Neural crest cell (in vitro differentiated cells): ENCODE measurements at places on chromosomes 11 and 22. TPM values are rescaled to one million over a fixed set of nuclear protein-coding genes. Genes with fewer than 3 reads are reported as not detected.

- no peak for DNase-seq
Observed at GRCh38 chr11:2260491-2261364, 9.7 kb downstream of the ASCL2 start.

- no peak for DNase-seq
Observed at GRCh38 chr11:107042748-107043147, 24.5 kb upstream of the GUCY1A2 start.

- no peak for DNase-seq
Observed at GRCh38 chr11:12434325-12434654, 56.9 kb downstream of the PARVA start.

The ZNF280B gene
- 7.3 and 8.6 TPM in 2 replicates for total RNA-seq

GRCh38 chr11:20259506-20259905 is 99.2 kb upstream of the DBX1 start:
- no peak for DNase-seq

The SNRPD3 gene
- total RNA-seq, result 151 and 159 TPM in 2 replicates

GRCh38 chr22:35530700-35531099 is 9.9 kb upstream of the RASD2 start:
- no peak for DNase-seq

GRCh38 chr11:17939542-17939941 is 73.3 kb downstream of the SERGEF start:
- DNase-seq, result no peak

The RAG2 gene
- total RNA-seq, result 0.39 TPM in 1 of 2 replicates, not detected in the other

- DNase-seq, result no peak
Observed at GRCh38 chr11:3245071-3245470, 12.9 kb upstream of the MRGPRE start.

- no peak for DNase-seq
Observed at GRCh38 chr11:112128483-112129121, 35.3 kb downstream of the IL18 start.

- DNase-seq, result no peak
Observed at GRCh38 chr11:68211546-68211945, 1.6 kb downstream of the KMT5B start.

The COPB1 gene
- total RNA-seq, result 83.9 and 93.9 TPM in 2 replicates

- no peak for DNase-seq
Observed at GRCh38 chr22:27630754-27631153, 170.8 kb downstream of the MN1 start.

GRCh38 chr11:10913075-10913474 is 55.2 kb upstream of the ZBED5 start:
- no peak for DNase-seq

- DNase-seq, result no peak
Observed at GRCh38 chr11:18798799-18799469, 7.3 kb upstream of the PTPN5 start.

The XRCC6 gene
- 427 TPM in 2 replicates for total RNA-seq

DNA sequence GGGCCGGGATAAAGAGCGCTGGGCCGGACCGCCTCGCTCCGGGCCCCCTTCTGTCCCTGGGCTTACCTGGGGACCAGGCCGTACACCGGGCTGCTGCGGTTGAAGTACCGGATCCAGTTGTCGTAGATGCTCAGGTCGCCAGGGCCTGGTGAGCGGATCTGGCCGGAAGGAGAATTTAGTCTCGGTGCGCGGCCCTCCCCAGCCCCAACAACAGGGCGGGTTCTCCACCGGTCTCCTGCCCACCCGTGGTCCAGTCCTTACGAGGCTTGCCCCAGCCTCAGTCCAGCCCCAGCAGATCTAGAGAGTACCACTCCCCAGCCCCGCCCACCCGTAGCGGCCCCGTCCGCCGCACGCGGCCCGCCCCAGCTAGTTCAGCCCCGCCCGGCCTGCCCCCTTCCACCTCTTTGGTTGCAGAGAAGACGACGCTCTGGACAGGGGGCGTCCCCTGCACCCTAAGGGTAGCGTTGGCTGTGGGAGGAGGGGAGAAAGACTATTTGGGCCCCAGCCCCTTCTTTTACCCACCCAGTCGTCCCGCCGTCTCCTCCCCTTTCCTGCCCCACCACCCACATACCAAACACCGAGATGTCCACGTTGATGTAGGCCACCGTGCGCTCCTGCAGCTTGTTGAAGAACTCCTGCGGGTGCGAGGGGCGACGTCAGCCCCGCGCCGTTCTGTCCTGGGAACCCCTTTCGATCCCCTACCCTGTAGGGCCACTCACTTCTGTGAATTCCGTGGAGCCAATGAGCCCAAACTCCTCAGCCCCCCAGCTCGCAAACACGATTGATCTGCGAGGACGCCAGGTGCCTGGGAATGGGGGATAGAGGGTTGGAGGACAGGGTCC is 6.8 kb downstream of the SAC3D1 start:
- no peak for DNase-seq

DNA sequence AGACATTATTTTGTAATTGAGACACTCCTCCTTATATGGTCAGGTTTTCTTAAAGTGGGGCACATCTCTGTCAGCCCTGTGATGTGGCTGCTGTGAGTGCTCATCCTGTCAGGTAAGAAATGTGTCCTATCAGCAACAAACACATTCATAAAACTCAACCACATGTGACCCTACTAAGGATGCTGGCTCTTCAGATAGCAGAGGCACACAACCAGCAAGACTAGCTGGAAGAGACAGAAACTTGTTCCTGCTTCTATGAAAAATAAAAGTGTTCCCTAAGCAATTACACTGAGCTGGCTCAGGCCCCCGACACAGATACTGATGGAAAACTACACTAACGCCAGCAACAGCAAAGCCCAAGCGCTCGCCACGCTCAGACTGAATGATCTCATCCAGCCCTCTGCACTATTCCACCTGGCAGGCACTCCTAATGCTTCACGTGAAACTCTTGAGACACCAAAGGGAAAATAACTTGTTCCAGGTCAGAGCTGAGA is 49.8 kb upstream of the CYP2D6 start:
- no peak for DNase-seq

DNA sequence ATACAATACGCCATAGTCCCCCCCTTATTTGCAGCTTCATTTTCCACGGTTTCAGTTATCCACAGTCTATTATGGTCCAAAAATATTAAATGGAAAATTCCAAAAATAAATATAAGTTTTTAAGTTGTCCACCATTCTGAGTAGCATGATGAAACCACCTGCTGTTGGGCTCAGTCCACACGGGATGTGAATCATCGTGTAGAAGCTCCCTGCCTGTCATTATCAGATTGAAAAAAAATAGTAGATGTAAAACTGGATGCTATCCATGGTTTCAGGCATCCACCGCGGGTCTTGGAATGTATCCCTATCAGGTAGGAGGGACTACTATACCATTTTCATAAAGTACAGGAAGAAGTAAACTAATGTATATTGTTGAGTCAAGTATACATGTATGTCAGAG is 127.4 kb downstream of the TTC17 start:
- no peak for DNase-seq

DNA sequence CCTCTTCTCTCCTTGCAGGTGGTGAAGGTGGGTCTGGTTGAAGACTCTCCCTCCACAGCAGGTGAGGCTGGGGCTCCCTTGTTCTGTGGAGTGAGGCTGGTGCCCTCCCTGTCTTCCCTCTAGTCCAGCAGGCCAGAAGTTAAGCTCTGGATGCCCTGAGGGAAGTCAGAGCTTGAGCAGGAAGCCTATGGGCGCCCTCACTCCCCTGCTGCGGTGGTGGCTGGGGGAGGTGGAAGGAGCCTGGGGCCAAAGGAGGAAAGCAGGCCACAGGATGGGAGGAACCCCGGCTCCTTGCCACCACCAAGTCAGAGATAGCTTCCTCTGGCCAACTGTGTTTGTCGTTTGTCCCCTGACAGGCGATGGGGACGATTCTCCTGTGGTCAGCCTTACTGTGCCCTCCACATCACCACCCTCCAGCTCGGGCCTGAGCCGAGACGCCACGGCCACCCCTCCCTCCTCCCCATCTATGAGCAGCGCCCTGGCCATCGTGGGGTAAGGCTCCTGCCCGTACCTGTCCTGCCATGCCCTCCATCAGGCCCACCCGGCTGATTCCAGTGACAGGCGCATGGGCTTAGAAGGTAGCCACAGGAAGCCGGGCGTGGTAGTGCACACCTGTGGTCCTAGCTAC is 29.5 kb upstream of the RAB1B start:
- DNase-seq, result no peak

The MS4A12 gene
- not detected in 2 replicates for total RNA-seq

The SMARCB1 gene
- total RNA-seq, result 222 and 244 TPM in 2 replicates

- DNase-seq, result no peak
Observed at GRCh38 chr22:20180640-20181039, 29.8 kb upstream of the CCDC188 start.

GRCh38 chr11:117457031-117457785 is 129.6 kb downstream of the CEP164 start:
- DNase-seq, result no peak

DNA sequence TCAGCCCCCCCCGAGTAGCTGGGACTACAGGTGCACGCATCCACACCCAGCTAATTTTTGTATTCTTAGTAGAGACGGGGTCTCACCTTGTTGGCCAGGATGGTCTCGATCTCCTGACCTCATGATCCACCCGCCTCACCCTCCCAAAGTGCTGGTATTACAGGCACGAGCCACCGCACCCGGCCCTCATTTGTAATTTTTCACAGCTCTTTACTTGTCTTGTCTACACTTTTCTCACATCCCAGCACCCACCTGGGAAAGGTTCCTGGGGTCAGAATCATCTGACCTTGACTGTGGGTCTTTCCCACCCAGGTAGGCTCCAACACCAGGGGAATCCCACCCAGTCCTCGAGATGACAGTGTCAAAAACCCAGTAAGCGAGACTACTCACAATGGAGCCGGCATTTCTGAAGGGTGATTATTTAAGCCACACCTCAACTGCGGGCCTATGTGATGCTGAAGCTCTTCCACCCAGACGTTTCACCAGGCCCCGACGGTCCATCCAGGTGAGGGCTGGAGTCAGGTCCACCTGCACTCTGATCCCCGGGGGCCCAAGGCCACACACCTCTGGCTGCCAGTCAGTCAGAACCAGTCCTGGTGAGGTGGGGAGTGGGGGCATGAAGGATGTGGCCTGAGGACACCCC is 23.4 kb downstream of the CELSR1 start:
- no peak for DNase-seq

The UBE4A gene
- total RNA-seq, result 35.1 and 35.9 TPM in 2 replicates

GRCh38 chr11:116519499-116519898 is 253.3 kb downstream of the BUD13 start:
- DNase-seq, result no peak

The VEGFB gene
- 61.2 and 62.7 TPM in 2 replicates for total RNA-seq

The C11orf65 gene
- total RNA-seq, result 1.0 and 1.1 TPM in 2 replicates

The CHRM1 gene
- not detected in 2 replicates for total RNA-seq

GRCh38 chr22:43850529-43850928 is 11.8 kb downstream of the SULT4A1 start:
- DNase-seq, result no peak

GRCh38 chr11:78223320-78223954 is 34.7 kb downstream of the USP35 start:
- DNase-seq, result no peak

The SLC25A22 gene
- total RNA-seq, result 53.4 and 54.6 TPM in 2 replicates

DNA sequence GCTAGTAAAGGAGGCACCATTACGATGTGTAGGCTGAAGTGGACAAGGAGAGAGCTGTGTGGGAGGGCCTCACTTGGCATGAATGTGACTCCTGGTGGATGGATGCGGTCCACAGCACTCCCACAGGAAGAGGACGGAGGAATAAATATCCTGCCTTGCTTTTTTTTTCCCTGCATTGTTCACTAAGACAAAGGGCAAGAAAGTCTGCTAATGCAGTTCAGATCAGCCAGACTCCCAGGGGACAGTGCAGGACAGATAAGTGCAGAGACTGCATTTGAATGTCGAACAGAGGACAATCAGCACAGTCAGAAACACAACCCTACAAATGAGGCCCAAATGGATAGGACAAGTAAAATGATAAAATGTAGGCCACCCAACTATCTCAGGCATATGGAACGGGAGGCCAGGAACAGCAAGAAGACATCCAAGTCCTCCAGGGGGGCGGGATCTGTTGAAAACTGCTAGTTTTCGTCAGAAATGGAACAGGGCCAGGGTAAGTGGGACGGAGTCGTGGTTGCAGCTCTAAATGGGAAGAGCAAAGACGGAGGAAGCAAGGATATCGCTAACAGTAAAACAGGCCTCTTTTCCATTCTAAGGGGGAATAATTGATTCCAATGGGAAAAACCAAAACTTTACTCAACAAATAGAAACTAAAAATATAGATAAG is 25.2 kb upstream of the OR8B8 start:
- DNase-seq, result no peak

- DNase-seq, result no peak
Observed at GRCh38 chr11:86355256-86355655, 19.4 kb upstream of the CCDC81 start.

The SPDYC gene
- not detected in 2 replicates for total RNA-seq

The GPHA2 gene
- not detected in 2 replicates for total RNA-seq

DNA sequence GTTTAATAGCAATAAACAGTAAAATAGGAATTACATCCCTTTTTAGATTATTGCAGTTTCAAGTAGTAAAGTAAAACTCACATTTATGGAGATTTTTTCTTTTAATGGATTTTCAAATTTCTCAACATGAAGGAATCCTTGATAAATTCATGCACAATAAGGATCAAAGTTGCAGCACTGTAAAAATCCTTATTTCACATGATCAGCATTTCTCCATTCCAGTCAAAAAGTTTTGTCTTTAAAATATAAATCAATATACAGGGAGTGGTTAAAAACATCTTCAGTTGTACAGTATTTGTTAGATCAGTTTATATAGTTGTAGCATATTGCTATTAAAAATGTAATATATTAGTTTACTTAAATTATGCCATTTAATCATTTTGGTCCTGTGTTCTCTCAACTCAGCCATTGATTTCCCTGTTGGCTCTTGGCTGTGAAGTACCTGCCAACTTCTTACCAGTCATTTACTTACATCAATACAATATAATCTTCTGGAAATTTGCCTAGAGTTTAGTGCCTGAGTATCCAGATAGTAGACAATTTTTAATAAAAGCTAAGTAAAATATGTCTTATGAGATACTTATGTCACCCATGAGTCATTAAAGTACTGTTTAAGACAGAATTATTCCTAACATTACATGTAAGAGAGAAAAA is 12.1 kb downstream of the ELP4 start:
- DNase-seq, result no peak

- DNase-seq, result no peak
Observed at GRCh38 chr11:77876045-77876444, 55.1 kb downstream of the AAMDC start.

The LARGE2 gene
- total RNA-seq, result 0.48 TPM in 1 of 2 replicates, not detected in the other

GRCh38 chr11:20126724-20127123 is 33.6 kb downstream of the DBX1 start:
- DNase-seq, result no peak

DNA sequence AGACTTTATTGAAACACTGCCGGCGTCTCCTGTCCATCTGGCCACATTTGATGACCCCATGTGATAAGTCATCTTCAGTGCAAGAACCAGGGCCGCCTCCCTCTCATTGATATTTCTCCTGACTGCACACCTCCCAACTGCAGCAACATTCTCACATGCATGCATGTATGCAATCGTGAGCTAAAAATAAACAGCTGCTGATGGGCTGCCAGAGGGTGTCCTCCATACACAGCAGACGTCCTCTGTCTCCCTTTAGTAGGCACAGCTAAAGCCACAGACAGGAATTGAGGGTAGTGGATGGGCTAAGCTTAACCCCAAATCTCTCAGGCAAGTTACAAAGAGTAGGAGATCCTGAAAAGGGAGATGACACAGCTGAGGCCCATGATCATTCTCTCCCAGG is 106.7 kb upstream of the HSD17B12 start:
- DNase-seq, result no peak

GRCh38 chr22:45731041-45731797 is 59.6 kb downstream of the ATXN10 start:
- DNase-seq, result no peak

The PATZ1 gene
- 104 and 105 TPM in 2 replicates for total RNA-seq
